NCI-H774 (cell line): ENCODE measurements at places on chromosomes 12 and 14.
A peak's percentile ranks its signal among the peaks of the same experiment; 100 is the strongest.

DNA sequence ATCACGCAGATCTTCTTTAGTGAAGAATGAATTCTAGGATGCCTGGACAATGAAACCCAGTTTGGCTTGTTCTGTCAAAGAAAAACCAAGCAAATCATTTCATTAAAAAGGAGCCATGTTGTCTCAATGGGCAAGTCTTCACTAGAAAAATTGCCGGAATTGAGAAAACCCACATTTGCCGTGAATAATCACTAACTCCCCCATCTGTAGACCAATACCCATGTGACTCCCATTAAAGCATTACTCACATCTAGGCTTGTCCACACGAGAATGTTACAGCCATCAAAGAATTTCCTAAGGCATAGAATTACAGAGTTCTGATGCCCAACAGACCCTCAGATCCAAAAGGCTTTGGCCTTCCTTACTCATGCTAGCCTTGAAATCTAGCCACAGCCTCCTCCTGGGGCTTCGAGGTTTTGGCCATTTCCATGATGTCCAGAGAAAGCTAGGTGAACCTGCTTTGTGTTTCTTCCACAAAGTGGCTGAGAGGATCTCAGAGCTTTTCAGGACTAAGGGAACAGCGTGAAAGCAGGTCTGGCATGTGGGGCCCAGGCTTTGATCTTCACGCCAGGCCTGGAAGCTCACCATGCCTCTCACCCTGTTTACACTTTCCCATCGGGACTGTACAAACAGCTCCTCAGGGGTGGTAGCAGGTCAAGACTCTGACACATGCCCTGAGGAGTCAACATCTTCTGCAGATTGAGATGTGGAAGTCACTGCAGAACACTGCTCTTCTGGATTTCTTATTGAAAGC, 12.1 kb downstream of the SLC7A8 start:
- no peak for DNase-seq

DNA sequence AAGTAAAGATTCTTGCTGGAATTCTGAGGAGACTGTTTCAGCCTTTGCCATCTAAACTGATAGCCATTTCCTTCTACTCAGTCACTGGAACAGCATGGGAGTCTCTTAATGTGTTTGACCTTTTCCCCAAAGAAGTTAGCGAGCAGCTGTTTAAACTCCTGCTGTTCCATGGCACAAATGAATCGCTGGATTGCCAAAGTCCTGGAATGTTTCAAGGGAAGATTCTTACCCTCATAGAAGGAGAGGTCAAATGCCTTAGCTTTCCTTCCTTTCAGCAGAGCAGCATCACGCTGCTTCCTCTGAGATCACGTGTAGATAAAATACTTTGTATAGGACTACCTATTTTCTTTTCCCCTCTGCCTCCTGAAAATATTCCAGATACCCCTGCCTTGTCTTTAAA, 10.5 kb upstream of the NR2C1 start:
- no peak for DNase-seq

- DNase-seq = no peak
Measured at GRCh38 chr12:58711974-58712373, 208.3 kb downstream of the LRIG3 start.

- DNase-seq = no peak
Measured at GRCh38 chr12:128959901-128960300, 106.6 kb downstream of the GLT1D1 start.

GRCh38 chr12:26978801-26979200, 35.4 kb downstream of the TM7SF3 start:
- no peak for DNase-seq

DNA sequence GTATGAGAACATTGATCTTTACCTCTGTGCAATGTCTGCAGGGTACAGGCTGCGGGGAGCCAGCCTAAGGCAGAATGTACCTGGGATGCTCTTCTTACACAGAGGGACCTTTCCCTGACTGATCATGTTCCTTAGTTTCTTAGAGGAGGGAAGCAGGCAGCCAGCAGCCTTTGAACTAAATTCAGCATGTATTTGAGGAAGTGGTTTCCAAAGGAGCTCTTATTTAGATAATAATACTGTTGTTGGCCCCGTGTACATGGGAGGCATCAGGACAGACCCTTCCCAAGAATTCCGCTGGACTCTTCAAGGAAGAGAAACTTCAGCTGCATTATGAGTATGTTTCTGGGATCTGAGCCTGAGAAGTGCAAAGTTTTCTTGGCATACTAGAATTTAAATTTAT, 98.8 kb downstream of the CCDC92 start:
- no peak for DNase-seq

DNA sequence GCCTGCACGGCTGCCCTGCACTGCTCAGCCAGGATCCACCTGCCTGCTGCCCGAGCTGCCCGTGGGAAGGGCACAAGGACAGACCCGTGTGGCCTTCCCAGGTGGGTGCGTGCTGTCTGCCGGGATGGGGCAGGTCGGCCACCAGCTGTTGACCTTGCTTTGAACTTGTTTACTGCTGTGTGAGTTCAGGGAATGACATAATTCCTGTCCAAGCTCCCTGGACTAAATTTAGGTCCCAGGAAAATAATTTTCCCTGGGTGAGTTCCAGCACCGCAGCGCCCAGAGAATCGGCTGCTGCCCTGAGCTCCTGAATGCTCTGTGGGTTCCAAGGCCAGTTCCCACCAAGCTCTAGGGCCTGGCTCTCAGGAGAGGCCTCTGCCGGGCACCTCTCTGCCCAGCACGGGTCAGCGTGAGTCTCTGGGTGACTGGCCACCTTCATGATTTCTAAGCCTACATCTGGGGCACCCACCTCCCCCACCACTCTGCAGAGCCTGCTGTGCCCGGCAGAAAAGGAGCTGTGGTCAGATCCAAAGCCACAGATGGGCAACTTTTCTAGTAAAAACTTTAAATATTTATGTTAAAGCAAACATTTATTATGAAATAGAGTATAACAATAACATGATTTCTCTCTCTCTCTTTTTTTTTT, 27.2 kb upstream of the MLXIP start:
- DNase-seq = no peak

DNA sequence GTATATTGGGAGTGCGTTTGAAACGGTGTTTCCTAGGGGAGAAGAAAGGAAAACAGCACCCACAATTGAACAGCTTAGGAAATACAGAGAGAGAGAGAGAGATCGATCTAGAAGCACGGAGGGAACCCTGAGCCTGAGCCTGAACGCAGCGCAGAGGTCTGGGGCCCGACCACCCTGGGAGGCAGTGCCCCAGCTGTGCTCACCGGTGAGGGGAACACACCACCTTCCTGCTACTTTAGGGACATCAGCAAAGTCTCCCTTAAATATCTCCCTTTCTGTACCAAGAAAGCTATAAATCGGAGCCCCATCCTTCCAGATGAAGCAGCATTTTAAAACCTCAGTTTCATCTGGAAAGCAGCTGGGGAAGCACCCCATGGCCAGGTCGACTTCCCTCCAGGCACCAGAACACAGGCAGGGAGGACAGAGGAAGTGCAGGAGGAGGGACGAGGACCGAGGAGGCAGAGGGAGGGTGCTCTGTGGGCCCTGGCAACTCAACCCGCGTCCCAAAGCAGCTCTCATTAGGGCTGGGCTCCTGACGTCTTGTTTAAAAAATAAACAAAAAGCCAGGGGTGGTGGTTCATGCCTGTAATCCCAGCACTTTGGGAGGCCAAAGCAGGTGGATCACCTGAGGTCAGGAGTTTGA, 12.2 kb downstream of the RIMBP2 start:
- DNase-seq = no peak

- DNase-seq = no peak
Measured at GRCh38 chr14:77897374-77897773, 97.5 kb downstream of the ADCK1 start.

DNA sequence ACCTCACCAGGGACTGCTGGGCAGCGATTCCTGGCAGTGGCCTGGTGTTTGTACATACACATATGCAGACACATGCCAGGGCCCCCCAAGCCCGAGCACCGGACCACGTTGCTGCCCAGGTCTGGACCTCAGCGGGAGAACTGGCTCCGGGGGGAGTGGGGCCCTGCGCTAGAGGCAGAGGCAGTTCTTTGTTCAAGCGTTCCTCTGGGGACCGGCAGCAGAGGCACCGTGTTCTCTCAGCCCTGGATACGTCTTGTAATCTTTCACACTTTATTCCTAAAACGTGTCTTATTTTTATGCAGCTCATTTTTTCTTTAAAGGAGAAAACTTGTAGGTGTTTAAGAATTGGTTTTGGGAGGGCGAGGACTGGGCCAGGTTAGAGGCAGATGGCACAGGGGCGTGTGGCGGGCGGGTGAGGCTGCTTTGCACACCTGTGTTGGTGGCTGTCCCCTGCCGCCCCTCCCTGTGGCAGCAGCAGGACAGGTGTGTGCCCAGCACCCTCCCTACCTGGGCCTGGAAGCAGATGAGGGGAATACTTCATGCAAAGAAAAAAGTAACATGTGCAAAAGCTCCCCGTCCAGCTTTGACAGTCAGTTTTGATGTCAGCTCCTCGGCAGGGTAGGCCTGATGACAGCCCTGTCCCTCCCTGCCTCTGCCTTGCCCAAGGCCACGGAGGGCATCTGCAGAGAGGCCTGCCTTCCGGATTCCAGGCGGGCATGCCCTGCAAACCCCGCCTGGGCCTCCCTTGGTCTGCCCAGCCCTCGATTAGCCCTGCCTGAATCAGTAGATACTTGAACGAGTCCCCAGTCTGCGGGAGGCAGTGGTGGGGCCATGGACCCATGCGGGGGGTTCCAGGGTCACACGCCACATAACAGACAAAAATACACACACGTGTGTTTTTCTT, 7.0 kb upstream of the PUS1 start:
- DNase-seq = no peak

DNA sequence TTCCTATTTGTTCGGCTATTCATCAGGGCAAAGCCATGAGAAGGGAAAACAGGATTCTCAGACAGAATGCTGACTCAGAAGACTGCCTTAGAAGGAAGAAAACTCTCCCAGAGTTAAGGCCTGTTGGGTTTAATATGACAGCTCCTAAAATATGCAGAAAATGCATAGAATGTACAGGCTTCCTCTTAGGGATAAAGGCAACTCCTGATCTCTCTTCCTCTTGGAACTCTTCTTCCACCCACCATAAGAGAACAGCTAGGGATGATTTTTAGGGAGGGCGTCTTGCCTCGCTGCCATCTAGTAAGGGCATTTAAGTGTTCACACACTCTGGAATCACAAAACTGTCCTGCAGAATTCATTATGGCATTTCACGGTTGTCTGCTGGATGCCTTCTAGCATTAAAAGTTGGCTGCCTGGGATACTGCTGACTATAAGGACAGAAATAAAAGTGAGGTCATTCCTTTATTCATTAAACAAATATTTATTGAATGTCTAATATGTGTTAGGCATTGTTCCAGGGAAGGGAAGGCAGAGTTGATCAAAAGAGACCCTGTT, 73.7 kb downstream of the DCAF5 start:
- DNase-seq = no peak

- DNase-seq = peak; percentile 71
Measured at GRCh38 chr14:33475623-33476022, 475.3 kb downstream of the EGLN3 start.
